ENCODE measurements at places on chromosomes 6 and 20.

GRCh38 chr20:58852543-58853271 lies at the start of gene GNAS:
GNAS (plus strand) TSS chr20:58852716.
- DNase-seq = peak; percentile 45

DNA sequence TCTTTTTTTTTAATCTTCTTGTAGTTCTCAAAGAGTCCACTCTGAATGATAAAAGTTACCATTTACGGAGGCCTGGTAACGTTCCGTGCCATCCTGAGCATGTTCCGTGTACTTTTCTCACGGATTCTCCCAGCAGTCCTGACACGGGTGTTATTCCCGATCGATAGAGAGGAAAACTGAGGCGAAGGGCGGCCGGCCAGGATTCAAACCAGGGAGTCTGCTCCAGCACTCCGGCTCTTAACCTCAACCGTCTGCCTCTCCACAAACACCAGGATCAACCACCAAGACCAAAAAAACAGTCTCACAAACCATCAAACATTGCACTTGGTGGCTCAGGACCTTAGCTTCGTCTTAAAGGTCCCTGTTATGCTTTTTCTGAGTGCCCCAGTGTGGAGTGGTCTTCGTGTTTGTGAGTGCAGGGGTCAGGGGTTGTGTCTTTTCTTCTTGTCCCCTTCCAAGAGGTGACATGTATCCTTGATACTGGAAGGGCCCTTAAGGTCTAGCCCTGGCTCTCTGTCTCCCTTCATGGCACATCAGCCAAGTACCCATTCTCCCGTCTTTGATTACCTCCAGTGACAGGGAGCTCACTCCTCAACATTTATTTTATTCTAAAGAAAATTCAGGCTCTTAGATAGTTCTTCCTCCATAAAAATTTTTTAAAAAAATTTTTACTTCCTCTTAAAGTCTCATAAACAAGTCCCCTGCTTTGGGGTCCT lies 35.1 kb downstream of the SRC start:
- no peak for DNase-seq

GRCh38 chr6:77180326-77180725 lies 283.0 kb downstream of the HTR1B start:
- no peak for DNase-seq

DNA sequence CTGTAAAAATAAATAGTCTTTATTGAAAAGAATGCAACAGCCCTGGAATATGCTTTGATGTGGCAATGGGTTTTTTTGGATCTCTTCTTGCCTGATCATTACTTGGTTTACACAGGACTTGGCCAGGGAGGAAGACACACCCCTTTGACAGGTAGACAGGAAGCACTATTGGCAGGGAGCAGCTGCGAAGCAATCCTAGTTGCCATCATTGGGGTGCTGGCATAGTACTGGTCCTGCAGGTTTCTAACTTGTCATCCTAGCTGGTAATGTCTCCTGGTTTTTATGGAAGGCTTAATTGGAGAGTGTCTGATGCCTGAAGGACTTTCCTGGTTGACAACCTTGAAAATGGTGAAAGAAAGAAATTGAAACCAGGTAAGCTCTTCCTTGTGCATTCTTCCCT lies 71.2 kb upstream of the CCN6 start:
- no peak for DNase-seq

GRCh38 chr20:57250607-57251343 lies 15.7 kb downstream of the BMP7 start:
- peak; percentile 8 for DNase-seq

GRCh38 chr6:158286413-158286812 lies 25.9 kb upstream of the TULP4 start:
- DNase-seq = no peak

DNA sequence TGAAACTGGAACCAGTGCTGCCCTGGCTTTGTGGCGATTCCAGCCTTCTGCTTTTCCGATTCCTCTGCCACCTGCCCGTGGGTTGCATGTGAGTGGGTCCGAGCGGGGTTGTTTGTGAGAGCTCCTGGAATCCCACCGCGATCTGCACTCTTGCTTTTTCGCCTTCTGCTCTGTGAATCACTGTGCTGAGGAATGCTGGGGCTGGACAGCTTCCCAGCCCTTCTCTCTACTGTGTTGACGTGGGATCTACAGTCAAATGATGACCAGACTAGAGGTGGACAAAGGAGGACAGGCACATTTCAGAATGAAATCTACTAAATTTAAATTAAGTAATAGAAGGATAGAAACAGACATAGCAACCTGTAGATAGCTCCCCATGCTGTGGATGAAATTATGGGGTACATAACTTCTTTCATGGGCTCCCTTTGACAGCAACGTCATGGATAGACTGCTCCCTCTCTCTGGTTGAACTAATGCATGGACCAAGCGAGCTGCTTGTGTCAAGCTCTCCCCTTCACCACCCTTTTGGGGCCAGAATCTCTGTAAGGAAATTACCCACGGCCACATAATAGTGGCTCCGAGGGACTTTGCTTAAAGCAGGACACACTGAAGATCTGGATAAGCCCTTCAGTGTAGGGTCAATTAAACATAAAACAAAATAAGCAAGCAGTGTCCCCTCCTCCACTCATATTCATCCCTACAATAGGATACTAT lies 2.0 kb downstream of the FNDC1 start:
- no peak for DNase-seq

GRCh38 chr6:137237413-137238170 lies 18.4 kb upstream of the IFNGR1 start:
- DNase-seq = no peak

DNA sequence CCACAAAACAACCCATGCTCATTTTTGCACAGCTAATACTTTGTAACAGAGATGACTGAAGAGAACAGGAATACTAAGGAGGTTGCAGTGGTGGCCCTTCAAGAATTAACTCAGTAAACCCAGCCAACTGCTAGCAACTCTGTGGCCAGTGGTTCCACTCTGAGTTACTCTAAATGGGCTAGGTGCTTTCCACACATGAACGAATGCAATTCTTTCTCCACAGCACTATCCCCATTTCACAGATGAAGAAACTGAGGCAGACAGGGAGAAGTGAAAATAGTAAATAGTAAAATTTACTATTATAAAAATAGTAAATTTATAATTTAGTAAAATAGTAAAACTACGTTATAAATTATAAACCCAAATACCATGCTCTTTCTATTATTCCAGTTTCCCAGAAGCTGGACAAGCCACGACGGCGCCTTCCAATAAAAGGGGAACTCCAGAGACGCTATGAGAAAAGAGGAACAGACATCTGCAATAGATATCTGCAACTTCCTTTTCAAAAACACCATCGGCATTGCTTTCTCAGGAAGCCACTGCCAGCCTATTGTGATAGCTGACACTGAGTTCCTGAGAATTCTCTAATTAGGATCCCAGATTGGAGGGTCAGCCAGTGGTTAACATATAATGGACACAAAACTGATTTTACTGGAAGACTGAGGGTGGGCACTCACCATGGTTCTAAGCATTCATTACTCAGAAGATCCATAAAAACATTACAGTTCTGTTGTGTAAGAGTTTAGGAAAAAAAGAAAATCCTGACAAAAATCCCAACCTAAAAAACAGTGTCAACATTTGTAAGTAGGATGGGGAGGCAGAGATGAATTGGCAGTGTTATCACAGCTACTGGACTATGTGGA lies 16.2 kb downstream of the FKBP1A start:
- peak; percentile 36 for DNase-seq

DNA sequence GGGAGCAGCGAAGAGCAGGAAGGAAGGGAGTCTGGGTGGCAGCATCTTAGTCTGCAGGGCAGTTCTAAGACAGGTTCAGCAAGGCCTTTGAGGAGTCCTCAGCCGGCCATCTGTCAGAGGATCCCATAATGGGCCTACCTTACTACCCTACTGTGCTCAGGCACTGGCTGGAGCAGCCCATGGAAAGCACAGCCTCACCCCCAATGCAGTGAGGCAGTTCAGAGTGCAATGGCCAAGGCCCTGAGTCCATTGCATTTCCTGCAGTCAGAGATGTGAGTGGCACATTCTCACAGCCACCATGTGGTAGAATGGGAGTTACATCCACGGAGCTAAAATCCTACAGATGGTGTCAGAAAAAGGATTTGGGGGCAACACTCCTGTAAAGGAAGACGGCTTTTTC lies 19.4 kb upstream of the OVOL2 start:
- no peak for DNase-seq

DNA sequence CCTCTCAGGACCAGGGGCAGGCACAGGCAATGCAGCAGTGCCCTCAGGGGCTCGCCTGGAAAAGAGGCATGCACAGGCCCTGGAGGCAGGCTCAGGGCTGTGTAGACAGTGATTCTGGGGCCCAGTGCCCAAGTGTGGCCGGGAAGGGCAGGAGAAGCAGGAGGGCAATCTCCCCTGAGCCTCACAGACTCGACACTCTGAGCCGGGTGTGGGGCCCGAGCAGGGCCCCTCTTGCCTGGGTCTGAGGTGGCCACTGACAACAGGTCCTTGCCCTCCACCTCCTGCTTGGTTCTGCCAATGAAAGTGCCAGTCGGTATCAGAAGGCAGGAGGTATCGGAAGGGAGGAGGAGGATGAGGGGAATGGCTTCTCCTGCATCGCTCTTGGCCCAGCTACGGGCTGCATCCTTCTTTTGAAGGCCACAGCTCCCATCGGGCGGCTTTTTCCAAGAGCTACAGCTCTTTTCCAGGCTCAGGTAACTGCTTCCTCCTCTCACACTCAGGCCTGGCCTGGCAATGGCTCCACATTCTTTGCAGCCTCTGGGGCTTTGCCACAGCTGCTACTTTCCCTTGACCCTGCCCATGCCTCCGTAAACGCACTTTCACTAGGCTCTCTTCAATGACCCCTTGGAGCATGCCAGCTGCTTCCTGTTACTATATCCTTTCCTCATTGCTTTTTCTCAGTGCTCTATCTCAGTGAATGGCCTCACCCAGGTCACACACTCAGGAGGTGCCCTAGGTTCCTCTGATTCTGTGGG lies 24.5 kb downstream of the GABRR2 start:
- no peak for DNase-seq

GRCh38 chr20:23475395-23475794 lies 15.5 kb upstream of the CST8 start:
- no peak for DNase-seq

- no peak for DNase-seq
Observed at GRCh38 chr6:30891816-30892538, 7.7 kb downstream of the DDR1 start.

DNA sequence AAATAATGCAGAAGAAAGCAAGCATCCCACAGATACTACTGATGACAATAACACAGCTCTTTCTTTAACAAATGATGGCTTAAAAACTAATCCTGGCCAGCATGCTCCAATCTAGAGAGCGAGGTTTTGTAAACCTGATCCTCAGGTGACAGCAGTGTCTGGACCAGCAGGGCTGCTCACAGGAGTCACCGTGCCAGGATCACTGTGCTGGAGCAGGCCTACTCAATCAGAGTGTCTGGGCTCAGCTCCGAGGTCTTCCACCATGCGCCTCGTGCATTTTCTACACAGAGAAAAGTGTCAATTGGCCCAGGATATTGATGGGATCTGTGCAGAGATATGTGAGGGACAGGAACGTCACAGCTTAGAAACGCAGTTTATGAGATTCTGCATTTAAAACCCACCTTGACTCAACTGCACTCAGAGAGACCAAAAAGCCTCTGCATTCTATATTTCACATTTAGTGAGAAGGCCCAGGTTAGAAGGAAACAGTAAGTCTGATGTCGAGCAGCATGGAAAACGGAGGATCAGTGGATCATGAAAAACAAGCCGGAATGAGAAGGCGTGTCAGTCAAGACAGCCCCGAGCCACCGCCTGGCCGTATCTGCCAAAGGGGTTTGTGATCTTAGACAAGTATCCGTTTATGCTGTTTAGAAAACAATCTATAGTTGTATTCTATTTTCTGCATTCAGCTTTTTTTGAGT lies 7.8 kb downstream of the RAMACL start:
- DNase-seq = no peak
